ENCODE measurements at places on chromosomes 7 and 10.

GRCh38 chr10:102409604-102410428 is 8.8 kb downstream of the PSD start:
- no peak for DNase-seq

- no peak for DNase-seq
These were observed 31.9 kb downstream of the RNLS start for GRCh38 chr10:88551246-88551645.

- no peak for DNase-seq
These were observed 383.9 kb downstream of the SORCS1 start for GRCh38 chr10:106780632-106781031.

DNA sequence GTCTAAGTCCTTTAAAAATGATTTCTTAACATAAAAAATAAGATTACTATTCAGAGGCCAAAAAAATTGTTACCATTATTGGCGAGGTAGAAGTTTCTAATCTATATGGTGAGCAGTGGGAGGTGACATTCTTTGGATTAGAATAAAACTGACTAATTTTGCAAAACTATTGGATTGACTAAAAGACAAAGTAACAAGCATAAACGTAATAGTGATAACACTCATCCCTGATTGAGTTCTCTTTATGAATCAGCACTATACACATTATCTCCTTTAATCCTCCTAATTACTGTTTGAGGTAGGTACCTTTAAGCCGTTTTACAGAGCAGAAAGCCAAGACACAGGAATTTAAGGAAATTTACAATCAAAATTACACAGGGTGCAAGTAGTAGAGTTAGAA is 139.2 kb upstream of the NRP1 start:
- DNase-seq = no peak

GRCh38 chr10:44240584-44241205 is 144.2 kb downstream of the CXCL12 start:
- no peak for DNase-seq

DNA sequence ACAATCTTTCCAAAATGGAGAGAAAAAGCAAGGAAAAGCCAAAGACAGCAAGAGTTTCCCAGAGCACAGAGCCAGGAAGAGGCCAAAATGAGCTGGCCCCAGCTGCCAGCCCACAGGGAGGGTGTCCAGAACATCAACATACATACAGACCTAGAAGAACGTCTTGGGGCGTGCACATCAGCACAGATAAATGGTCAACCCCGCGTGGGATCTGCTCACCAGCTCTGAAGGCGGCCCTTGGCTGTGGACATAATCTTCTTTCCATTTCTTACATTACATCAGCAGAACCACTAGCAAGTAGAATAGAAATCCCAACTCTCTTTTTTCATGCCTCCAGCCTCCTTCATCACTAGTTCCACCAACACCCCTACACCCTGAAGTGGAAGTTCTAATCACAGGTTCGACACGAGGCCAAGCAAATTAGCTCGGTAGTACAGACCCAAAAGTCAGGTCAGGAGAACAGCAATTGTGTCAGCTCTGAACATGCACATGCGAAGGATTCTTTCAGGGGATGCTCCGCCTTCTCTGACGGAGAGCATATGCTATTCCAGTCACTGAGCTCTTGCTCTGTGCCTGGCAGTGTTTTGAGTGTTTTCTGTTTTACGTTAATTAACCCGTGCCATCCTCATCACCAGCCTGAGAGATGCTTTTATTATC is 16.4 kb downstream of the SH3PXD2A start:
- no peak for DNase-seq

DNA sequence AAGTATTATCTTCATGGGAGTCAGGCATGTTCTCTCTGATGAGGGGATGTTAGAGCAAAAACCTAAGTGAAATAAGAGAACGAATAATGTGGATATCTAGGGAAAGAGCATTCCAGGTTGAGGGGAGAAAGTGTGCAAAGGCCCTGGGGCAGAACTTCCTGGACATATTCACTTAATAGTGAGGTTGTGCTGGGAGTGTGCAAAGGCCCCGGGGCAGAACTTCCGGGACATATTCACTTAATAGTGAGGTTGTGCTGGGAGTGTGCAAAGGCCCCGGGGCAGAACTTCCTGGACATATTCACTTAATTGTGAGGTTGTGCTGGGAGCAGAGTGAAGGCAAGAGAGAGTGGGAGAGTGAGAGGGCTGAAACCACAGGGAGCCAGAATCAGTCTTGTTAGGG is 11.8 kb downstream of the PON1 start:
- DNase-seq = no peak

DNA sequence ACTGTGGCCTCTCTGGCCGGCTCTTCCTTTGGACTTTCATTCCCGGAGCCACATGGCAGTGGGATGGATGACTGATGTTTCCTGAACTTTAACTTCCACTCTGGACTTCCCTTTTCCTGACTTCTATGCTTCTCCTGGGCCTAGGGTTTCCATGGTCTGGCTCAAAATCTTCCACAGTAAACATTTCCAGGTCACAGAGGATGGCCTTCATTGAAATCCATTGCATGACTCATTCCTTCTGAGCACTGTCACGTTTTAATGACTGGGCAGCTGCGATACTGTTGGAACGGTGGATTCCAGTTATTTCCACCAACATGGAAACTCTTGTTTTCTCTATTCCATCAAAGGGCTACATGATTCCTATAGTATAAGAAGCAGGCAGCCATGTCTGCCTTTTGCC is 24.4 kb upstream of the ZNF273 start:
- no peak for DNase-seq

GRCh38 chr7:110948280-110948679 is 142.6 kb upstream of the LRRN3 start:
- DNase-seq = no peak

DNA sequence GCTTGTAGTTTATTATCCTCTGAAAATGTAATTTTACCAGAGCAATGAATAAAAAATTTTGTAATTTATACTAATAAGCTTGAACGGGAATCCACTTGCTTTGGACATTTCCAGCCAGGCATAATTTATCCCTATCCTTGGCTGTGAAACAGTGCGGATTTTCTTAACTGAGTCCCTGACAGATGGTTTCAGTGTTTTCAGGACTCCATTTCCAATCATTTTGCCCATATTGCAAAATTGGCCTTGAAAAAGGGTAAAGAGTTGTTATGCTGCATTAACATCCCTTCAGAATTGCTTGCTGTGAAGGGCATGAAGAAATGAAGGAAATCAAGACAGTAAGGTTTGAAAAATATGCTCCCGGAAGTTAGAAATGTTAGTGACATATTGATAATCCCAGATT is 57.7 kb downstream of the NXPH1 start:
- no peak for DNase-seq

DNA sequence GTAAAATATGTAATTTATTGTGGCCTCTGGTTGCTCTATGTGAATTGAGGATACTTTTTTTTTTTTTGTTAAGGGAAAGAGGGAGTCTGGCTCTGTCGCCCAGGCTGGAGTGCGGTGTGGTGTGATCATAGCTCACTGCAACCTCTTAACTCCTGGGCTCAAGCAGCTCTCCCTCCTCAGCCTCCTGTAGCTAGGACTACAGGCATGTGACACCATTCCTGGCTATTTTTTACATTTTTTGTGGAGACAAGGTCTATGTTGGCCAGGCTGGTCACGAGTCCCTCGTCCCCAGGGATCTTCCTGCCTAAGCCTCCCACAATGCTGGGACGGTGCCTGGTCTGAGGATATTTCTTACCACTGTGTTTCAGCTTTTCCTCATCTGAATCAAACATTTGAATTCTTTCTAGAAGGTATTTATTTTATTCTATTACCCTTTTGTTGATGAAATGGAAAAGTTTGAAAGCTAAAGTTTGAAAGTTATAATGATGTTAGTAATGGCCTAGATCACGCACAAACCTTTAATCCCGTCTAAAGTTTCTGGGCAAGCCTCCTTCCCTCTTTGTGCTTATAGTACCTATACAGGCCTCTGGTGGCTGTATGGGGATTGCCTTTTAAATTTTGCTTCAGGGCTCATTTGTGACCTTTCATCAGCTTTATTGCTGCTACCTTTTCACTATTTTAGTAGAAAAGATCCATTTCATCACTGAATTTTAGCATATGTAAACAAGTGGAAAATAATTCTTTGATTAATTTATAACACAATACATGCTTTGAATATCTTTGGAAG is 2.0 kb downstream of the IFRD1 start:
- peak; percentile 70 for DNase-seq

GRCh38 chr10:44233561-44234482 is 151.1 kb downstream of the CXCL12 start:
- no peak for DNase-seq

DNA sequence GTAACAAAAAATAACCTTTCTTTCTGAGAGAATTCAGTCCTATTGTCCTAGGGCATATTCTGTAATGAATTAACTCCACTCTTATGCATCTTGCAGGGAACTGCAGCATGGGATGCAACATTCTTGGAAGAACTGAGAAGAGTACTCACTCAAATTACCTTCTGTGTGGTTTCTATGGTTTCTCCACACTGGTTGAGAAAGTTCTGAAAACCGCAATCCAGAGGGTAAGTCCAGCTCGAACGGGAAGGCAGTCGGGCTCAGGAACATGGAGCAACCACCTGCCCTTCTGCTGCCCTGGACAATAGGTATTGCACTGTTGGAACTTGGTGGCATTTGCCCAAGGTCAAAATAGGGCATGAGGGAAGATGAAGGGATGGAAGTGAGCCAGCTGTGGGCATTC is 59.6 kb upstream of the CDK13 start:
- DNase-seq = no peak

- no peak for DNase-seq
These were observed 43.5 kb downstream of the KMT2C start for GRCh38 chr7:152392254-152392653.

DNA sequence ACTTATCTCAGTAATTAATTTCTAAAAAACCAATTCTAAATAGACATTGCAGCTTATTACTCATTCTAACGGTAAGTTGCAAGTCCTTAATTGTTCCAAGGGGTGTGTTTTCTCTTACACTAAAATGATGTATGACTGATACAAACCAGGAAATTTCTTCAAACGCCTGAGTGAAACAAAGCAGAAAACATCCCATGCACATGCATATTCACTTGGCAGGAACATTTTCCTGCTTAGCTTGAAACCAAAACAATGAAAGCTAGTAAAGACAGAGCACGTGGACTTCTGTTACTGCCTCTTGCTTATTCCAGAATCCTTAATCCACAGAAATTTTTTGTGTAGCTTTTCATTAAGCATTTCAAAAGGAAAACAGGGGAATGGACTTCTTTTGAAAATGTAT is 187.7 kb downstream of the MTERF1 start:
- no peak for DNase-seq

- DNase-seq = no peak
These were observed 619.1 kb upstream of the ANKRD30A start for GRCh38 chr10:36506261-36506660.

DNA sequence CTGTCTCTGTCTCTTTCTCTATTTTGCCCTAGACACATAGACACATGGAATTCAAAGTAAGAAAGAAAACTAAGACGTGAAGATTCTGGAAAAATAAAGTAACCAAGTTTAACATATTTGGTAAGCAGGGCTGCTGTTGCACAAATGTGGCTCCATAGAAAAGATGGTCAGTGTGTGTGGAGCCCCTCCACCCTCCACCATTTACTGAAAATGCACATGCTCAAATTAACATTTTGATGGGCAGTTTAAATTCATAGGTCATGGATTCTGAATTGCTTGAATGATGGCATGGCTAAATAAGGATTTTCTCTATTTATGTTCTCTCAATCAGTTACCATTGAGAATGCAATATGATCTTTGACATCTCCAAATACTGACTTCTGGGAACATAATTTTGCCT is 165.5 kb upstream of the CHRM2 start:
- DNase-seq = no peak

DNA sequence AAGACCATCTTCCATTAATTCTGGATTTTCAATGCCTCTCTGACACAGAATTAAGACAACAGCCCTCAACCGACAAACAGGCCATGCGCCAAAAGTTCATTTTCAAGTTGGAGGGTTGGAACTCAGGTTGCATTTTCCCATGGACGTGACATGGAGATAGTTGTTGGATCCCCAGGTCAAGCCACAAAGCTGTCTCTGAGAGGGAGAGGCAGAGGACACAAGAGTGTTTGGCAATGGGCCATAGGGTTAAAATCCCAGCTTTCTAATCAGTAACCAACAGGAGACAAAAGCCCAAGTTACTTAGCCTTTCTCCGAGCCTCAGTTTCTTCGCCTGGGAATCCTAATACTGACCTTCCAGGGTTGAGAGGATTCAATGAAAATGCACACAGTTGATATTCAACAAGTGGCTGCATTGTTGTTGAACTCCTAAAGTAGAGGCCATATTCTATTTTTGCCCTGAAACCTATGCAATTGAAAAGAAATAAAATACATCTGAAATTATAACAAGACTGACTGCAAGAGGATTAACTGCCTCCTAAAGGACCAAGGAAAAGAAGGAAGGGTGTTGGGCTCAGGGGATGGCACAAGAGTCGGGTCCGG is 44.3 kb downstream of the SORBS1 start:
- DNase-seq = no peak

- DNase-seq = no peak
These were observed 71.3 kb upstream of the TES start for GRCh38 chr7:116139007-116139406.

All from hematopoietic multipotent progenitor cell treated with erythropoietin and hydrocortisone succinate and interleukin-3 and kit ligand, for 4 days (in vitro differentiated cells).